Activated naive CD4-positive, alpha-beta T cell (primary cell): ENCODE measurements at places on chromosomes 7 and 10.

- no peak for DNase-seq
Measured at GRCh38 chr10:66924674-66925345, 1.0 kb upstream of the LRRTM3 start.

DNA sequence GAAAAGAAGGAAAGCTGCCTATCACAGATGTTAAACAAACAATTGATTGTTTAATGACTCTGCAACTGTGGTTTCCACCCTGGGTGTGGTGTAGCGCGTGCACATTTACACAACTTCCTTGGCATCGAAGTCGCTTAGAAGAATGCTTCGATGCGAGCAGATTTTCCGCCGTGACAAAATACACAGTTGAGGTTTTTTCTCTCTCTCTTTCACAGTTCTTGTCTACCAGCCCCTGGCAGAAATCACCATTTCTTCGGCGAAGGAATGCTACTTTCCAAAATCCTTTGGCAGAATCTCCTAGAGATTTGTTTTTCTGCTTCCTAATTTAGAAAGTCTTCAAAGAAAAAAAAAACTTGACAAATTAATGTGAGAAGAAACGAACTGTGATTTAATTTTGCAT, 70.7 kb upstream of the C1QL3 start:
- DNase-seq: no peak

- DNase-seq: no peak
Measured at GRCh38 chr10:56880606-56881005, 519.5 kb upstream of the ZWINT start.

- DNase-seq: no peak
Measured at GRCh38 chr7:55539380-55539779, 32.9 kb downstream of the VOPP1 start.

GRCh38 chr7:141915565-141915964, 634 bp upstream of the OR9A4 start:
- no peak for DNase-seq

- no peak for DNase-seq
Measured at GRCh38 chr7:50713123-50713965, 69.4 kb downstream of the GRB10 start.

DNA sequence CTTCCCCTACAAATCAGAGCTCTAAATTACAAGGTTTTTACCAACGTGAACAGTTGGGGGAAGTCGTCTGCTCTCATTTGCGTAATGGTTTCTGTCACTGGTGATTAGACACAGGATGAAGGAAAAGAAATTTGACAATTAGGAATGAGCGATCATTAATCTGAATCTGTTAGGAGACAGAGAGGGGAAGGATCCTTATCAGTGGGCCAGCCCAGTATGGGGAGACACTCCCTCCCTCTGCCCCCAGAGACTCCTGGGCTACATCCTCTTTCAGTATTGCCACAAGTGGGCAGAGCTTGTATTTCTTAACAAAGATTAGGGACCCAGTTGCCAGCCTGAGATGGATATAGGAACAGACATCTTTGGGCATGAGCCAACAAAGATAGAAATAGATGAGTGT, 15.5 kb downstream of the HIF1AN start:
- no peak for DNase-seq

DNA sequence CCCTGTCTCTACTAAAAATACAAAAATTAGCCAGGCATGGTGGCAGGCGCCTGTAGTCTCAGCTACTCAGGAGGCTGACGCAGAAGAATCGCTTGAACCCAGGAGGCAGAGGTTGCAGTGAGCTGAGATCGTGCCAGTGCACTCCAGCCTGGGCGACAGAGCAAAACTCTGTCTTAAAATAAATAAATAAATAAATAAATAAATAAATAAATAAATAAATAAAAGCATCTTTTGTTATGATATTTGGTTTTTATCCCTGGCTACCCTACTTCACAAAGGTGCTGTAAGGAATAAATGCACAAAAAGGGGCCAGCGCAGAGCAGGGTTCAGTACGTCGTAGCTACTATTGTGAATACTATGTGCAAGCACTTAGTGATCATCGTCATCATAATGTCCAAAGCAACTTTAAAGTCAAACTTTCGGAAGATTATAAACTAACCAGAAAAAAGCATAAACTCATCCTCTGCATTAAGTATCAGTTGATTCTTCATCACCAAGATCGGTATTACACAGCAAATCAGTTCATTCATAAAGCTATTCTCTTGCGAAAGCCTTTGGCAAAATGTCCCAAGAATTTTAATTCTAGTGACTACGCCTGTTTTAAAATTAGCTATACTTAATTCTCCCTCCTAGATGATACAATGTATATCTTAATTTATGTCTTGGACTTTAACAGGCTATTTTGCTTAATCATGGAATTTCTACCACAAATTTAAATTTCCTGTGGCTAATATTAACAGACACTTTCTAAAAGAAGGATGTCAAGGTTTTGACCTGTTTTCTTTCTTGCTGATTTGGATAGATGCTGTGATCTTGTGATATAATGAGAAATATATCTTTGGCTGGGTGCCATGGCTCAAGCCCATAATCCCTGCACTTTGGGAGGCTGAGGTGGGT, 7.6 kb upstream of the NFE2L3 start:
- DNase-seq: no peak

DNA sequence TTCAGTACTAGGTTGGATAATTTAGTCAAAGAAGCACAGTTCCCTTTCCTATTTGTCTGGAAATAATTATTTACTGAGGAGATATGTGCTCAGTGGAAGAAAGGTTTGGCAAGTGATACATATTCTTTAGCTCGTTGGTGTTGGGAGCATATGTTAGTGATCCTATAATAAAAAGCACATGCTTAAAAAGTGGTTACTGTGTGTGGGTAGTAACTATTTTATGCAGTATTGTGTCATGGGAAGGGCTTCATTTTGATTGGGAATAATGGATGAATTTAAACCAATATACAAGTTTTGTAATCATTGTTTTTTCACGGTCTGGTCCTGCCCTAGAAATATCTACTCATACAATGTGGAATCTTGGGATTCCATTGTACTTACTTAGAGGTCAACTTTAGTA, 188.7 kb upstream of the PPP1R3A start:
- DNase-seq: no peak

- no peak for DNase-seq
Measured at GRCh38 chr10:6035101-6035834, 26.9 kb downstream of the IL2RA start.

- no peak for DNase-seq
Measured at GRCh38 chr10:74887614-74888284, 61.3 kb downstream of the KAT6B start.

DNA sequence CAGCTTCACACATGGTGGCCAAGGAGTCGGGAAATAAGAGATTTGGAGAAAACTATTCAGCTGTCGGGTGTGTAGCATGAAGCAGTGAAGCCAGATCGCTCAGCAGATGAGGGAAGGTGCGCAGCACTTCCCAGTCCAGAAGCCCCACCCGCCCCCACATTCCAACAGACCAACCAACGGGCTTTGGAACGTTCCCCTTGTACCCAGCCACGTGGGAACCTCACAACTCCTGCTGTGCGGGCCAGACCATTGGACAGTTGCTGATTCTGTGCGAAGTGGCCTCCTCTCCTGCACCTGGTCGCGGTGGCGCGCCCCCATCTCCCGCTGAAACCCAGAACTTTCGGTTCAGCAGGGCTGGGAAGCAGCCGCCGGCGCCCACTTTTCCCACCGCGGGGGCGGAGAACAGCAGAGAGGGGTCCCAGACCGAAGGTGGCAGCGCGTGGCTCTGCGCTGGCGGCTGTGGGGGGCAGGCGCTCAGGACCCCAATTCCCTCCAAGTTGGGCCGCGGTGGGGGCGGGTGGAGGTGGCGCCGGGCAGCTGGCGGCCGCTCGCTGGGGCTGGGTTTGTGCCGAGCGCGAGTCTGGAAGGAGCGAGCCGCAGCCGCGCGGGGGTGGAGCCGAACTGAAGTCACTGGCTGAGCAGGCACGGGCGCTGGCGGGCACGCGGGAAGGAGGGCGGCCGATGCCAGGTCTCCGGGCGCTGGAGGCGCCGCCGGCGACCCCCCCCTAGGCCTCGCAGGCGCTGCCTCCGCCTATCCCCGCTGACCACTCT, 1301.5 kb upstream of the SORCS1 start:
- no peak for DNase-seq

DNA sequence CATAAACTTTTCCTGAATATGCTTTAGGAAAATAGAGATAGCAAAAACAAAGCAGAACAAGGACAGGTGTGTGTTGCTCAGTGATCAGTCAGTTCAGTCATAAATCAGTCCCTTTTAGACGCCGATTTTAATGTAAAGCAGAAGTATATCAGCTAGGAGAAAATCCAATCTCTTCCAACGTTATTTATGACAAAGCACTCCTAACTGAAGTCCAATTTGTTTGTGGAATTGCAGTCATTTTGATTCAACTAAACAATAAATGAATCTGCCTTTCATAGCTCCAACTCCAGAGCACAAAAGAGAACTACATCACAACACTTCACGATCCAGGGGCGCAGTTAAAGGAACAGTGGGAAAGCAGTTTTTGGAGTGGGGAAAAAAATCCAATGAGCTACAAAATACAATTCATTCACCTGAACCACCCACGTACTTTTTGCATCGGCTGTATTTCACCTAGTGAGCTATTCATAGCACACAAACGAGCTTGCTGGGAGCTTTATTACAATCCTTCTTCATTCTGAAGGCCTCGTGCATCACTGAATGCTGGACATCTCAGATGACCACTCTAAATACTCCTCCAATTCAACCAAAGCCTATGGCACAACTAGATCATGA, 151.3 kb downstream of the LRRN3 start:
- no peak for DNase-seq
